Nucleus accumbens (tissue), 56 donors: ENCODE measurements at places on chromosomes 2 and 18.

GRCh38 chr2:239255218-239255617 is 145.6 kb downstream of the HDAC4 start:
- no peak for DNase-seq

DNA sequence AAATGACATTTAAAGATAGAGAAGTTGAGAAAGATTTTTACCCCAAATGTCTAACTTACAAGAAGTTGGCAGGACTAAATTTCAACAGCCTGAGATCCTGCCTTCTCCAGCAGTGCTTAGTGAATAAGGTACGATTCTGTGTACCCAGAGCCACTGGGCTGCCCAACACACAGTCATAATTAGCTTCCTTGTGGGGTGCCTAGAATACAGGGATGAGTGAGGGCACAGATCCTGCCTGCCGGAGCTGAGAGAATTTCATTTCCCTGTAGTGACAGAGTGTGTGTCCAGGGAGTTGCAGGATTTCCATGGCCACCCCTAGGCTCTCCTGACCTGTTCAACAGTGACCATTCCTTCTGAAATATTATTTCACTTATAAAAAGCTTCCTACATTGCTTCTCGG is 27.0 kb downstream of the GREB1 start:
- DNase-seq, result no peak

- no peak for DNase-seq
Measured at GRCh38 chr2:145302886-145303285, 783.0 kb upstream of the ZEB2 start.

- DNase-seq, result no peak
Measured at GRCh38 chr18:48828691-48829442, 121.9 kb downstream of the SMAD7 start.

DNA sequence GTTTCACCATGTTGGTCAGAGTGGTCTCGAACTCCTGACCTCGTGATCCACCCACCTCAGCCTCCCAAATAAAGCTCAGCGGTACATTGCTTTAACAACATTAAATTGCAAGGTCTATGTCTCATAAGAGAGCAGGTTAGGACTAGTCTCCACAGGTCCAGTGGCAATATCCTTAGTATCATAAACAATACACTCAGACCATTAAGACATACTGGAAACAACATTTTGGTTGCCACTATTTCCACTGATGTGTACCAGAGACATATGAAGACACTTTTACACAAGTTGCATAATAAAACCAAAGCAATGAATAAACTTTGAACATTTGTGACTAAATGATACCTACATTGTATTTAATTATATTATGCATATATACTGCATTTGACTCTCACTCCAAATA is 1130.0 kb downstream of the TSN start:
- DNase-seq, result no peak

DNA sequence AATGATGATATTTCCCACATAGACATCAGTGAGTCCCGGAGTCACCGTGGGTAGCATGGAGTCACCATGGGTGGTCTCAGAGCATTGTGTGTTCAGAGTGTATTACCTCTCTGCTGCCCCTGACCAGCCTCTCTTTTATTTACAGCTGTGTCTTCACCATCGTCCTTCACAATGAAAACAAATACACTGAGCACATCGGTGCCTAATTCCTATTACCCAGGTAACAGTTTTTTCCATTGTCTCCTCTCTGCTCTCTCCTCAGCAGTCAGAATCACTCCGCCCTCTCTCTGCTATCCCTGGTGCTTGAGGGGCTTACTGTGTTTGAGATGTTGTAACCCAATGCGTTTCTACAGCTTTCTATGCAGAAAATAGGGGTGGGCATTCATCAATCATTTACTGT is 361.5 kb upstream of the RAB12 start:
- DNase-seq, result no peak

DNA sequence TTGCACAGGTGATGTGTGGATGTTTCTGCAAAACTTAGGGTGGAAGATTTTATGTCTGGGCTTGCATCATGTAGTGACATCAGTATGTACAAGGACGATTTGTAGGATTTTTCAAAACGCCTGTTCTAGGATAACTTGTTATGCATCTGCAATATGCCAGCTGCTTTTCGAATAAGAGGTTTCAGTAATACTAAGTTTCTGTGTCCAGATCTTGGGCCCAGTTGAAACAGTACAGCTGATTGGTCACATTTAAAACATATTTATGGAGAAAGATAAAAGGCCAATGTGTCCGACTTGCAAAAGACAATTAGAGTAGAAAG is 1.2 kb downstream of the PTPN4 start:
- no peak for DNase-seq

- DNase-seq, result no peak
Measured at GRCh38 chr2:54267577-54267976, 11.5 kb upstream of the TSPYL6 start.

DNA sequence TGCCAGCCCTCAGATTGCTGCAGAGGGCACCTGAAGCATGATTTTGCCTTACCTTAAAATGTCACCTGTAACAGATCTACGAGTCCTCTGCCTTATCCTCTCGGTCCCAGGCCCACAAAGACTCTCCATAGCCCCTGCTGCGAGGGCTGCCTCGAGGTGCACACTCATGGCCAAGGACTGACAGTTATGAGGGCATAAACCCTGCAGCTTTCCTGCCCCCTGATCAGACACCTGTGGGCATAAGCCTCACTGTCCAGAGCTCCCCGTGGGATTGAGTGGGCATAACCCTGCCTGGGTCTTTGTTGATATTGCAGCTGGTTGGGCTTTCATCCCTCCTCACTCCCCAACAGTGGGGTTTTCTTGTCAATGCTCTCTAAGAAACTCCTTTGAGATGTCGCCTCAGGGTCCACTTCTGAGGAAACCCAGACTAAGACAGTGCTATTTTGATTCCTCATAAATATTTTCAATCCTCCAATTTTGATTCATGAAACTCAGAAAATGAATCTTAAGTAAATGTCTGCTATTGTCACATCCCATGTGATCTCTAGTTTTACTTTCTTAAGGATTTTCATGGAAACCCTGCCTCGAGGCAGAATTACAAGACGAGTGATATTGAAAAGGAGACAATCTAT is 108.5 kb upstream of the NCK2 start:
- no peak for DNase-seq

DNA sequence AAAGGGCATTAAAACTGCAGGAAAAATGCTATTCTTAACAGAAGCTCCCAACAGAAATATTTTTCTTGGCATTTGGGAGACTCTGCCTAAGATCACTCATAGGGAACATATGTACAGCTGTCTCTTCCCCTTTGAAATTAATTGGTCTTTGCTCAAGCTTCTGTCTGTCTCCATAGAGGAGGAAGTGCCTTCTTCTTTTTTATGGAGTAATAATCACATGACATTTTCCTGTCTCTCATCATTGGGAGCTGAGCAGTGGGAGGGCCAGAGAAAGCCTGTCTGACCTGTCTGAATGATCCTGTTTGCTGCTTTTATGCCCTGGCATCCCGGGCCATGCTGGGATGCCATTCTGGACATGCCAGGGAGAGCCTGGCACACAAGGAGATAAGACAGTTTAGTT is 145.6 kb downstream of the AQP4 start:
- no peak for DNase-seq

- DNase-seq, result no peak
Measured at GRCh38 chr2:15300624-15301573, 260.2 kb downstream of the NBAS start.

DNA sequence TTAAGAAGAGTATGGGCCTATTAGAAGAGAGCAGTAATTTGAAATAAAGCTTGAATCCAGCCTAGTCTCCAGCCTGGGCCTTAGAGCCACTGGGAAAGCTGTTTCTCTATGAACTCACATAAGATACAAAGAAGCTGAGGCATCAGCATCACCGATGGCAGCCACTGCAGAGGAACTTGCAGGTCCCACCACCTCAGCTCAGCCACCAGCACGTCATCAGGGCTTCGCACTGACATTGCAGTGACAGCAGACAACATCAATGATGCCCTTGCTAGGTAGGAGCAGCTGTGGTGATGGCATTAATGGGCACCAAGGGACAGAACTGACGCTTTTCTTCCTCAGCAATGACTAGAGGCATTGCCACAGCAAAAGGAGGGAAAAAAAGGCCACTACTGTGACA is 67.7 kb upstream of the CDC42EP3 start:
- DNase-seq, result no peak

GRCh38 chr18:21669736-21670285 is 34.8 kb downstream of the ABHD3 start:
- no peak for DNase-seq

- no peak for DNase-seq
Measured at GRCh38 chr18:11749305-11749704, 60.2 kb downstream of the GNAL start.

DNA sequence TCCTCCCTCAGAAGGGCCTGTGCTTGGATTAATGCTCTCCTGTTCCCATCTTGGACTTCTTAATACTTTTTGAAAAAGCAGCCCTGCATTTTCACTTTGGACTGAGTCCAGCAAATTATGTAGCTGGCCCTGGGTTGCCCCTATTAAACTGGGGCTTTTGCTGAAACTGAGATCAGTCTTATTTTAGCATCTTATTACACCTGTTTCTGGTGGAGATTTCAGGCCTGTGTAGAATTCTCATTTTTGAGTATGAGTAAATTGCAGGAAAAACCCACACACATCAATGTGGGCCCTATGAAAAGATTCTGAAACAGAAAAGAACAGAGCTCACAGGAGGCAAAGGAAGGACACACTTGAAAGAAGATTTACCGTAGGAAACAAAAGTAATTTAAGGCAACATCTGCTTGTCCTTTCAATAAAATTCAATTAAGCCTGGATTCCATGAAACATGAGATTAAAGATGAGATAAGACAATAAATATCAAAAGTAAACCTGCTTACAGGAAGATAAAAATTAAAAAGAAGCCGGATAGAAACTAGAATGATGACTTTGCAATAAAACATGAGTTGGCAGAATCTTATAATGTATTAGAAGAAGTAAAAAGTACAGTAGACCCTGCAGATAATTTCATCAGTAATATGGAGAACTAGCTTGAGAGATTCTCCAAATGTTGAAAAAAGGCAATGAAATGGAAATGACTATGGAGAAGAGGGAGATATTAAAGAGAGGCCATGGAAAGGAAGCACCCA is 90.7 kb upstream of the GCFC2 start:
- no peak for DNase-seq

DNA sequence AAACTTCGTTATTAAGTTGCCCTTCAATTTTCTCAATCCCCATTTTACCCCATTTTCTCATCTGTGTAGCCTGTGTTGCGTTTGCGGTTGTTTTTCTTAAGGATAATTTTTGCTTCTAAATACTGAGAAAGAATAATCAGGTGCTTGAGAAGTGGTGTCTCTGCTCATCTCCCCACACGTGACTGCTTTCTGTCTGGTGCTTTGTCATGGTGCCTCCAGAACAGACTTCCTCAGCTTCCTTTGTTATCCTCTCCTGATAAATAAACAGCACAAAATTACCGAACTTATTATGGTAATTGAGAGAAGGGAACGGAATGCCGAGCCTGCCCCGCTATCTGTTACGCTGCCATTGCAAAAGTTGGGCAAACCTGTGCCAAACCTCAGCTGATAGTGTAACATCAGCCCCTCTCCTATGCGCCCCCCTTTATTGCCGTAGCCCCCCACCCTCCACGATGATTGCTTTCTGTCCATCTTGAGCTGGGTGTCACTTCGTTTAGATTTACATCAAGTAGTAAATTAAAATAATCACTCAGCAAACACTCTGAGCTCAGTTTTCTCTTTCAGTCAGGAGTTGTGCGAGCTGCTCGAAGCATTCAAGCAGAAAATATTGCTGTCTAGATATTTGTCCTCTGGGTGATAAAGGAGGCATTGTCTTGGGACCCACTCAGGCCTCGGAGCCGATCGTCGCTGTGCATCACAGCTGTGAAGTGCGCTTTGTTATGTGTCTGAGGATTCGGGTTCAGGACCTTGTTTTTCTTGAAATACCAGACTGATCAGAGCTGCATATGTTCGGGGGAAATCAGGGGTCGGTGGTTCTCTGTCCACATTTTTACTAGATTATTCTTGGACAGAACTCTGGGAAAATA is 1008.5 kb upstream of the FANCL start:
- peak; percentile 19 for DNase-seq

DNA sequence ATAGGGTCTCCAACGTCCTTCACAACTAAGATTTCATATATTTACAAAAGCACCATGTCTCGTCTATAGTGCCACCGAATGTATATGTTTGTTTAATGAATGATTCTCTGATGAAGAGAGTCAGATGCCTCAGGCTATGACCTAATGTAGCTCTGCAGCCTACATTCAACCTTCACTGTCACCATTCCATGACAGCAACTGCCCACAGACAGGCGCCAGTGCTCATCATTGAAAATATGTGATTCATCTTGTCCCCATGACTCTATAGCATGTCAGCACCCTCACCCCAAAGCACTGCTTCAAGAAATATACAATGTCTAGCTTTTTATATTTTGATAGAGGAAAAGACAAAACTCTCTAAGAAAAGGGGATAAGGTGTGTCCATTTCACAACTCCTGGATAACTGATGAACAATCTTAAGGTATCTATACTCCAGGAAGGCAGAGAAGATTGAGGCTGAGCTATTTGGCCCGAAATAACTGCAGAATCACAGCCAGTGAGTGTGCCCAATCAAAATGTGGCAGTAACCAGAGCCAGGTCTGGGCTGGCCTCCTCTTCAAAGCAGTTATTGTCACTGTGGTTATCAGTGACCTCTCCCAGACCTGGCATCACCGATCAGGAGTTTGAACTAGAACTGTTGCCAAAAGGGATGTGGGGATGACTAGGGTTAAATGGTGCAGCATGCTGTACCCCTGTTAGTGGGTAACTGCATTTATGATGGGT is 246.6 kb downstream of the SETBP1 start:
- no peak for DNase-seq

DNA sequence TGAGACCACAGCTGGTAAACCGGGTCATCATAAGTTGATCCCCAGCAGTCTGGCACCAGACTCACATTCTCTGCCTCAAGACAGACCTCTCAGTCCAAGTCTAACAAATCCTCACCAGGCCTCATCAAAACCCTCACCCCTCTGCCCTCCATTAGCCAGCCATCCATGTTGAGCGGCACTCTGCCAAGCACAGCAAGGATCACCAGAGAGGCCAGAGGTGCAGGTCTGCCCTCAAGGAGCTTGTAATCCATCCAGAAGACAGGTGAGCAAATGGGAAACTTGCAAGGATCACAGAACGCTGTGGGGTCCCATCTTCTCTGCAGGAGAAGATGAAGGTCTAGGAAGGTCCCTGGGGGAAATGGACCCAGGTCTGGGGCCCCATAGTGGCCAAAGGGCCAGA is 63.6 kb downstream of the TNS1 start:
- DNase-seq, result no peak

GRCh38 chr2:196183528-196184231 is 12.3 kb upstream of the STK17B start:
- no peak for DNase-seq

- no peak for DNase-seq
Measured at GRCh38 chr2:121689356-121689755, 40.1 kb upstream of the CLASP1 start.
